Midbrain (tissue), 1 donor: ENCODE measurements at places on chromosomes 1 and 21.

DNA sequence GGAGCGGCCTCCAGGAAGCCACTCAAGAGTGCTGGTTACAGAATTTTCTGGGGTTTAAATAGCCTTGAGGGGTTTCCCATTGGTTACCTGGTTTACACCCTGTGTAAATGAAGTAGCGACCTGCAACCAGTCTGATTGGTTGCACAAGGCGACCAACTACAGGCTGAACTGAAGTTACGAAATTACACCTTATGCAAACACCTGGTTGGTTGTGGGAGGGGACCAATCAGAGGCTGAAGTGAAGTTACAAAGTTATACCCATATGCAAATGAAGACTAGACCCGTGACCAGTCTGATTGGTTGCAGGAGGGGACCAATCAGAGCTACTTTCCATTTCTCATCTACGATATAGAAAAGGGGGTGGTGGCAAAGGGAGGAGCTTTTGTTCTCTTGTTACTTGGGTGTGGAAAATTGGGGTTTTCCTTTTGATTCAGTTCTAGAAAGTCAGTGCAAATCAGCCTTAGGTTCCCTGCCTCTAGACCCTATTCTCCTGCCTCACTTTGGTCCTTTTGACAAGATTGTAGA, 22.2 kb upstream of the C1orf174 start:
- no peak for DNase-seq

GRCh38 chr1:1013922-1014648, 788 bp downstream of the ISG15 start:
- DNase-seq: no peak

- no peak for DNase-seq
These were observed 7.5 kb downstream of the SLX9 start for GRCh38 chr21:44947111-44947929.

GRCh38 chr1:45925728-45926287, 122.4 kb downstream of the MAST2 start:
- no peak for DNase-seq

DNA sequence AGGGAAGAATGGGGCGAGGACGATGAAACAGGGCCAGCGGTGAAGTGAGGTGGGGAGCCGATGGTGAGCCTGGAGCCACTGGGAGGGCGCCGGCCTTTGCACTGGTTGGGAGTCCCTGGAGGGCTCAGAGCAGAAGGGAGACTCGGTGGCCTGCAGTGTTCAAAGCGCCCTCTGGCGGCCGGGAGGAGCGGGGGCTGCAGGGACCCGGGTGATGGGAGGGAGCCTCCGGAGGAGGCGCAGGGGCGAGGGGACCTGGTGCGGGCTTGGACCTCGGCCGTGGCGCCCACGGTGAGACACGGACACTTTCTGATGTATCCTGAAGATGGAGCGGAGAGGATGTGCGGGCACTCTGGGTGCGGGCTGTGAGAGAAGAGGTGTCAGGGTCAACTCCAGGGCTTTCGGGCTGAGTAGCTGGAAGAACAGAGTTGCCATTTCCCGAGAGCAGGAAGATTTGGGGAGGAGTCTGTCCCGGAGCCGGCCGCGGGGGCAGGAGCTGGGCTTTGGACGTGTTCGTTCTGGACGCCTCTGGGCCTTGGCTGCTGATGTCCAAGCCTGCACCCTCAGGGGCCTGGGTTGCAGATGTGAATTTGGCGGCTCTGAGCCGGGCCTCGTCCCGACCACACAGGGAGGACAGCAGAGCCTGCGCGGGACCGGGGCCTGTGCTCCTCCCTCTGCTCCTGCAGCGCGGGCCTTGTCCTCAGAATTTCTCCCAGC, 29.7 kb downstream of the HEYL start:
- DNase-seq: no peak

GRCh38 chr1:157240495-157241184, 102.4 kb upstream of the ETV3 start:
- no peak for DNase-seq

- no peak for DNase-seq
These were observed 294.1 kb upstream of the VAMP3 start for GRCh38 chr1:7476861-7477547.

DNA sequence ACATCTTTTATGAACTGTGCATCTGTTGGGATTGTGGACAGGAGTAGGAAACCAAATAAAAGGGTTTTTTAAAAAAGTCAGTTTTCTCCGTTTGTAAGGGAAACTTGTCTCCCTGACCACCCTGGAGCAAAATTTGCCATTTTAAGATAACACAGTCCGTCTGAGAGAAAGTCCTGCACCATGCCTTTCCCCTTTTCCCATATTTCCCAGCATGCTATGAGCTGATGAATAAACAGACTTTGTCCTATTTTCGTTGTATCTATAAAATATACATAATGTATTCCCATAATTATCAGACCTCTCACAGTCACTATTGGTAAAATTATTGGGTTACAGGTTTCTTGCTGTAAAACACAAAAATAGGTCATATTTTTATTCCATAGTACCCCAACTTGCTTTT, 1.7 kb upstream of the AKT3 start:
- no peak for DNase-seq

DNA sequence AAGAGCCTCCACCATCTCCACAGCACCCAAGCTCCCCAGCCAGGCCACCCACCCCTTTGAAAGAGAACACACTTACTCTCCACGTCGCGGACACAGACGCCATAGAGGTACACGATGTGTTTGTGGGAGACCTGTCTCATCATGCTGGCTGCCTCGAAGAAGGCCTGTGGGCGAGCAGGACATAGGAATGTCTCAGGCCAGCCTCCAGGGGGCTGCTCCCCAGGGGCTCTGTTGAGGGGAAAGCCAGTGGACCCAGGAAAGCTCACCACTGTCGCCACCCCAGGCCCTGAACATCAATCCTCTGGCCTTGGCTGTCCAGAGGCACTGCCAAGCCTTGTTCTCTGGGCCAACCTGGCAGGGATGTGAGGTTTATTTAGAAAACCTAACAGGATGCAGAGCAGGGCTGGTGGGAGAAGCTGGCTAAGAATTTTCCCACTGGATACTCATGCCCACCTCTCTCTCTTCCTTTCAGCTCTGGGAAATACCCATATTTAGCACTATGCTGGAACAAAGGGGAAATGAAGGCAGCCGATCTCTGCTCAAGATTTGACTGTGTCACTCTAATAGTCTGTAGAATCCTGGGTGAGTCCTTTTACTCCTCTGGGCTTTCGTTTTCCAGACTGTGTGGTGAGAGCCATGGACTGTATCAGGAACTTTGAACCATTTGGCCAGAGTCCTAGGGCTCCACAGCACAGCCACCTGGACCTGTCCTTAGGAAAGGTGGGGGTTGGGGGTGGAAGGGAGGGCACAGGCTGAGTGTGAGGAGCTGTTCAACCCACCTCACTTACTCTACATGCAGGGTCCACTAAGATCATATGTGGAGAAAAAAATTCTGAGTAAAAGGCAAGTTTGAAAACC, 101.9 kb downstream of the RAVER2 start:
- no peak for DNase-seq

DNA sequence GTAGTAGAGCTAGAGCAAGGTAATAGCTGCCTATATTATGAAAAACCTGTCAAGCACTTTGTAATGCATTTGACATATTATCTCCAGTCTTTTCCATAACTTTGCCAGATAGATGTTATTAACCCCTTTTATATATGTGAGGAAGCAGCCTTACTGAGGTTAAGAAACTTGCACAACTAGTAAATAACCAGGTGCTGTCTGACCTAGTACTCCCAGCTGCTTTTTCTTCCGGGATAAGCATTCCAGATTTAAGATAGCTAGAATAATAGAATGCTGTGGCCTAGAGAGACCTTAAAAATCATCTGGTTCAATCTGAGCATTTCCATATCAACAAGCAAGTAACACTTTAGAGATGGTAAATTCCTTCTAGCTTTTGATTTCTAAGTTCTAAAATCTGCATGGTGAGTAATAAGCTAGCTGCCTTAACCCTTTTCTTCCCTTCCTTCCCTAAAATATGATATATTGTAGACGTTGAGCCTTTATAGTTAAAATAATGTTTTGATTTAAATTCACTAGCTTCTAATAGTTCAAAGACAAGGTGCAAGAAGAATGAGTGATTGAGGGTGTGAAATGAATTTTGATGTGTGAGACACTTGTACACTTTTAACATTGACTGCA, 1.8 kb downstream of the SH3GLB1 start:
- no peak for DNase-seq

- no peak for DNase-seq
These were observed 83.5 kb upstream of the ACTRT2 start for GRCh38 chr1:2937805-2938204.

- DNase-seq: no peak
These were observed 35.3 kb downstream of the HLX start for GRCh38 chr1:220914283-220915116.

DNA sequence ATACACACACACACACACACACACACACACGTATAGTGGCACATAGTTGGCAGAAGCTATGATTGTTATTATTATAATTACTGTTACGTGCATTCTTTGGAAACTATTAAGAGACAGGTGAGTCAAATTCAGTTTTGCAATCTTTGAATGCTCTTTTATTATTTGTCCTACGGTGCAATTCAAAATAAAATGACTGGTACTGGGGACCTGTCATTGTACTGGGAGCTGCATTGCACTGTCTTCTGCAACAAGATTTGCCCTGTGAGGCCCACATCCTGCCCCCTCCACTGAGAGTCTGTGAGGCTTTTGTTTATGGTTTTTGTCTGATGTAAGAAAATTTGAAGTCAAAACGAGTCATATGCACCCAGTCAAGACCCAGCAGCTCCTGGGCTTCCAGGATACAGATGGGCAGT, 1.9 kb downstream of the LY9 start:
- no peak for DNase-seq

DNA sequence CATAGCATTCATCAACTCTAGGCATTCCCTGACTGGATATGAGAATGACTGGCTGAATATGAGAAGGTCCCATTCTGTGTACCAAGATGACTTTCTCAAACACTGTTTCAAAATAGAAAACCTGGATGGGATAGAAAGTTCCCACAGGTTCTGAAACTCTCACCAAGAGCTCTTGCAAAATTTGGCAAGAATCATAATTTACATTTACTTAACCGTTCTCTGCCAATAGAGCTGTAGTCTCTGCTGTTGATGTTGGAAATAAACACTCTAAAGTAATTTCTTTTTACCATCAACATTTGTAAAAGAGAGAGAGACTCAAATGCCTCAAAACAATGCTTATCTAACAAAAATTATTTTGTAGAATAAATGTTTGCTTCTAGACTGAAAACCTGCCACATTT, 221.1 kb downstream of the LMO4 start:
- no peak for DNase-seq

DNA sequence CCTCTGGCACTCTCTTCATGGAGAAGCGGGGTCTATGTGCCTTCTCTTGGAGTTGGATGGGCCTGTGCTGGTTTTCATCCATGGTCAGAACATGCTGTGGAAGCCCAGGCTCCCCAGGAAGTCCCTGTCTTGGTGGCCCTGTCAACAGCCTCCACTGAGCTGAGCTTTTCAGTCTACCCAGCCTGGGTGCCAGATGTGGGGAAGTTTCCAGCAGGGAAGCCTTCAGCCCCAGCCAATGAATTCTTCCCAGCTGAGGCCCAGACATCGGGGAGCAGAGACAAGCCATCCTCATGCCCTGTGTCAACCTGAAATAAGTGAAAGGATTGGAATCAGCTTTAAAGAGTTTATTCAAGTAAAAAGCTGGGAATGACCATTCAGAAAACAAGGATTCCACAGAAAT, 75.1 kb upstream of the PGBD5 start:
- no peak for DNase-seq

DNA sequence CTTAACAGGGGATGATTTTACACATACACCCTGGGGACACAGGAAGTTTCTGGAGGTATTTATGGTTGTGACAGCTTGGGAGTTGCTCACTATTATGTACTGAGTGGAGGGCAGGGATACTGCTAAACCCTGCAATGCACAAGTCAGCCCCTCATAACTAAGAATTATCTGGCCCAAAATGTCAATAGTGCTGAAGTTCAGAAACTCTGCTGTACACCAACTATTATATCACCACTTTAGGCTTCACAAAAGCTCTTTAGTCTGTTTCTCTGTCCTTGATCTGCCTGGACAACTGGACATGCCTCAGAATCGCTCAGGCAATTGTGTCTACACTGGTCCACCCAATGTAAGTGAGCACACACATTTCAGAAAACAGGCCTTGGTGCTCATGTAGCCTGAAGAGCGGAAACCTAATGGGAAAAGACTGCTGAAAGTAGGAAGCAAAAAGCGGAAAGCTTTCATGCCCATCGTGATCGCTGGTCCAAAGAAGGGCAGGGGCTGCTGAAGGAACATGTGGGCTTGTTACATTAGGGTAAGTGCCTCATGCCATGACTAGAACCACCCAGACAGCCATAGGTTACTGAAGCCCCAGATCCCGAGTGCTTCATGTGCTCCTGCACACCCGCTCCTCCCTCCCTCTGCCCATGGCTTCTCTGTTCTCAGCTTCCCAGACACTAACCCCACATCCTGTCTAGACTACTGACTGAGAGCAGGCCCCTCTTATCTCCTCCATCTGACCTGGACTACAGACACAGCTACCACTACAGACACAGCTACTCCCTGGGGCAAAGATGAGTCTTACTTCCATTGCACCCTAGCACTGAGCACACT, 73.5 kb downstream of the LRIG2 start:
- no peak for DNase-seq

DNA sequence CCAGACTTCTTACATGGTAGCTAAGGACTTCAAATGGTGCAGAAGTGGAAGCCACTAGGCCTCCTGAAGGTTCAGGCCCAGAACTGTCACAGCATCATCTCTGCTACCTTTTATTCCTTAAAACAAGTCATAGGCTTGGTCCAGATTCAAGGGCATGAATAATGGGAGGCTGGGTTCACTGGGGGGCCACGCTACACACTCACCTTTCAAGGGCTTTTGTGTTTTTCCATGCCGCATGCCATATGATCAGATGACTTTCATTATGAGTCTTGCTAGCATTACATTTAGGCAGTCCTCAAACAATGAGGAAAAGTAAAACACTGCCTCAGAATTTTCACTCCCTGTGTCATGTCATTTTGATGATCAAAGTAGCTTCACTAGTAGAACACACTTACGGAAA, 83.4 kb downstream of the VPS26C start:
- no peak for DNase-seq

GRCh38 chr21:45016031-45016405, 58.4 kb upstream of the ADARB1 start:
- no peak for DNase-seq

DNA sequence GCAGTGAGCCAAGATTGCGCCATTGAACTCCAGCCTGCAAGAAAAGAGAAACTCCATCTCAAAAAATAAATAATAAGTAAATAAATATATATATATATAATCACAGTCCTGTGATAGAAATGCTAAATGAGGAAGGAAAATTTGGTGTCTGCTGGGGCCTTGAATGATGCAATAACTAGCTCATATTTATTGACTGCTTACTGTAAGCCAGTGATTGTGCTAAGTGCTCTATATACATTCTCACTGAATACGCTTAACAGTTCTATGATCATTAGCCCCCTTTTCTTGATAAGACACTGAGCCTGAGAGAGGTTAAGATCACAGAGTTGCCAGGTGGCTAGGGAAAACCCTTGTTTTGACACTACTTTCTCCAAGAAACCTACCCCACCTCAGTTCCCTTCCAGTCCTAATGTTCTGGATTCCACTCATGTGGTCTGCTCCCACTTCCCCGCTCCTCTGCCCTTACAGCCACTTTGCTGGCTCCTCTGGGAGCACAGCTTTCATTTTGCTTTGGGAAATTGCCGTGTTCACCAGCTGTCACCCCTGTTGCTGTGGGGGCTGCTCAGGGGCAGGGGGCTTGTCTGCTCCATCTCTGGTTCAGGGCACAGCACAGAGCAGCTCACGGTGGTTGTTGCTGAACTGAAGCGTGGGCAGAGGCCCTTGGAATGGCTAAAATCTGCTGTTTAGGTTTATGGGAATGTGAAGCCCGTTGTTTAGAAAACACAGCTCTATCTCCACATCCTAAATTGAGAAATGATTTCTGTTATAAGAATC, 2.5 kb upstream of the BMP8A start:
- DNase-seq: no peak

- peak; percentile 6 for DNase-seq
These were observed 53.4 kb downstream of the DMAP1 start for GRCh38 chr1:44266400-44267344.
